ENCODE measurements at places on chromosomes 1 and 21.
A peak's percentile ranks its signal among the peaks of the same experiment; 100 is the strongest.

DNA sequence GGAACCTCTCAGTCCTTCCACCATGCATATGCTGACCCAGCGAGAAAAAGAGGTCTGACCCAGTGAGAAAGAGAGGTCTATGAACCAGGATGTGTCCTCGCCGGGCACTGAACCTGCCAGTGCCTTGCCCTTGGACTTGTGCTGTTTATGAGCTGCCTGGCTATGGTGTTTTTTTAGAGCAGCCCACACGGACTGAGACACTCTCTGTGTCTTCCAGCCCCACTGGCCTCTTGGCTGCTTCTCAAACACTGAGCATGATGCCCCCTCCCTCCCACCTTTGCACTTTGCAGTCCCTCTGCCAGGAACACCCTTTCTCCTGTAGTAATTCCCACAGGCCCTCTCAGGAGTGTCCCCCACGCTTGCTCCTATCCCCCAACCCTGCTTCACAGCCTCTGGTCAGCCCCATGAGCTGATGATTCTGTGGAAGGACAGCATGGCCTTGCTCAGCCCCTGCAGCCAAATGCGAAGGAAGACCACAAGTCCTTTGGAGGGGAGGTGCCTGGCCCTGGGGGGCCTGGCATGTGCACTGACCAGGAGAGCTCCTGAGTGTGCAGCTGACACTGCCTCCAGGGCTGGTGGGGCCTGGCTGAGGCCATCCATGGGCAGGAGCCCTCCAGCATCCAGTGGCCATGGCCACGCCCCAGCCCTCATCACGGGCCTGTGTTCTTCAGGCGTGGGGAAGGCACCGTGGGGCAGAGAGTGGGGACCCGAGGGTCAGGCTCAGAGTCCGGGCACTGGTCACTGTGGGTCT is 23.8 kb downstream of the WNT3A start:
- DNase-seq = peak; percentile 21

DNA sequence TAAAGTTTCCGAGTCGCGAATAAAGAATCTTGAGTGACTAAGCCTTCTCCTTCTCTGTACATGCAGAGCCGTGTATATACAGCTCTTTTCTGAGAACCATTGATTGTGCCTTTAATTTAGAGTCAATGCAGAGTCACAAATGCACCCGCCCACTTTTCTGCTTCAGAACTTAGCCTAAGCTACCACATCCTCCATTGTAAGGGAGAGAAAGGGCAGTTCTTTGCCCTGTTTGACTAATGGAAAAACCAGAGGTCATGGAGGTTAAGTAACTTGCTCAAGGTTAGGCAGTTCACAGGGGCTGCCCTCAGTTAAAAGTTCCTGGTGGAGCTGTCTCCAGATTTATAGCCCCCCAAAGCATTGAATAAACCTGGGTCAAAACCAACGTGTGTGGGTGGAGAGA is 139.6 kb downstream of the TOMM20 start:
- no peak for DNase-seq

DNA sequence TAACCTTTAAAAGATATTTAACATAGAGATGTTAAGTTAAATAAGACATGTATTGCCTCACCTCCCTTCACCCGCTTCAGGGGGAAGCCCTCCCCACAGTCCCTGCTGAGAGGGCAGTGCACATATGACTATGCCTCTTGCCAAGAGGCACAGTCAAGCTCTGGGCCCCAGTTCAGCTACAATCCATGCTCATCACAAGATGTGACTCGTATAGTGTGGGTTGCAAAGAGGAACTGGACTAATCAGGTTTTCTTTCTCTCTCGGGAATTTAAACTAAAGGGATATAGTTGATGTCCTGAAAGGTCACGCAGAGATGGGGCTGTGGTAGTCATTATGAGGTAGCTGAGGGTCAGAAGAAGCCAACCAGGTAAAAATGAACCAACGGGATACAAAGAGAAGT is 35.6 kb downstream of the LYST start:
- DNase-seq = no peak

- peak; percentile 71 for DNase-seq
Observed at GRCh38 chr1:95116580-95117206, 462 bp upstream of the TLCD4 start.

GRCh38 chr21:37436174-37436573 is 69.6 kb downstream of the DYRK1A start:
- DNase-seq = no peak

DNA sequence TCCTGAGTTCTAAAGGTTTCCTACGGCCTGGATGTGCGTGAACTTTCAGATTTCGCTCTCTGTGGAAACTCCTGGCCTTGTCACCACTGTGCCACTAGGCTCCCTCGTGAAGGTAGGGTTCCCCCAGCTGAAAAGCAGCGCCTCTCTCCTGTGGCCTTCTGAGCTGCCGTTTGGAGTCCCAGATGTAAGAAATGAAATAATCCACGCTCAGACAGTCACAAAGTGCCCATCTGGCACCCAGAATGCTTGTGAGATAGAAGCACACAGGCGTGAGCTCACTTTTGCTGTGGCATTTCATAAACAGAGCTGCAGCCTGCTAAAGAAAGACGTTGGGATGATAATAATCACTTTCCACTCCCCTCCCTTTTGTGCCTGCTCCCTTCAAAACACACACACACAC is 65.8 kb downstream of the LMO4 start:
- DNase-seq = peak; percentile 49

- no peak for DNase-seq
Observed at GRCh38 chr21:26159869-26160268, 10.7 kb downstream of the APP start.

DNA sequence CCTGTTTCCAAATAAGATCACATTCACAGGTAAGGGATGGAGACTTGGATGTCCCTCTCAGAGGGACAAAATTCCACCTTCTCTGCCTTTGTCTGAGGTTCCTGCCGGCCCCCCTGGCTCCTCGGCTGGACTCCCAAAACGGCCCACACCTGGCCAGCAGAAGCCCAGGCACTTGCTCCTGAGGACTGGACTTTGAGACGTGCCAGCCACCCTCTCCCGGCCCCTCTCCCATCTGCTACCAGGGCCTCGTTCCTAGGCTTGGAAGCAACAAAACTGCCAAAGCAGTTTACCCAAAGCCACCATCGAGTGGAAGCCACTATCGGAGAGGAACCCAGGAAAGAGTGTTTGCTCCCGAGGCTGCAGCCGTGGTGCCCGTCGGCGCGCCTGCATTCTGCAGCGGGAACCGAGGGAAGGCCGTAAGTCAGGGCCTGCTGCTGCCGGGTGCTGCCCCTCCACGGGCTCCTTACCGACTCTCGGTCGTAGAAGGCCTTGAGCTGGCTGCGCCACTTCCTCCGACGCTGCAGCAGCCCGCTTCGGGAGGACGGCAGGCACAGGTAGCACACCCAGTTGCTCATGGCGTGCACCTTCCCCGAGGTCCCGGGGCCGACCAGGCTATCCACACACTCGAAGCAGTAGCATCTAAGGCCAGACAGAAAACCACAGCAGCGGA is 3.5 kb downstream of the DNMT3L start:
- DNase-seq = peak; percentile 24

DNA sequence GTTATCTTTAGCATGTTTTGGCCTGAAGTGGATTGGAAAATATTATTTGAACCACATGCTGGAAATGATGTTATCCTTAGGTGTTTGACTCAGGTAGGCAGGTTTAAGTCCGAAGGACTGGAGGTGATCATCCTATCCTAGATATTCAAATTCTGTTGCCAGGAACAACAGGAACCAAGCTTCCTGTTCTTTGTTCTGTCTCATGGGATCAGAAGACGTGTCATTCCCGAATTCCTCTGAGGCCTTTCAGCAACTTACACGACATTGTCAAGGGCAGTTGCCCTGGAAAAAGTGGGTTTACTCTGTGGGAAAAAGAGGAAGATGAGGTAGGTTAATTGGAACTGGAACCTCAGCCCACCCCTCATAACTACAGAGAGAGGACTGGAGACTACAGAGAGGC is 36.6 kb downstream of the SLAMF6 start:
- DNase-seq = no peak

DNA sequence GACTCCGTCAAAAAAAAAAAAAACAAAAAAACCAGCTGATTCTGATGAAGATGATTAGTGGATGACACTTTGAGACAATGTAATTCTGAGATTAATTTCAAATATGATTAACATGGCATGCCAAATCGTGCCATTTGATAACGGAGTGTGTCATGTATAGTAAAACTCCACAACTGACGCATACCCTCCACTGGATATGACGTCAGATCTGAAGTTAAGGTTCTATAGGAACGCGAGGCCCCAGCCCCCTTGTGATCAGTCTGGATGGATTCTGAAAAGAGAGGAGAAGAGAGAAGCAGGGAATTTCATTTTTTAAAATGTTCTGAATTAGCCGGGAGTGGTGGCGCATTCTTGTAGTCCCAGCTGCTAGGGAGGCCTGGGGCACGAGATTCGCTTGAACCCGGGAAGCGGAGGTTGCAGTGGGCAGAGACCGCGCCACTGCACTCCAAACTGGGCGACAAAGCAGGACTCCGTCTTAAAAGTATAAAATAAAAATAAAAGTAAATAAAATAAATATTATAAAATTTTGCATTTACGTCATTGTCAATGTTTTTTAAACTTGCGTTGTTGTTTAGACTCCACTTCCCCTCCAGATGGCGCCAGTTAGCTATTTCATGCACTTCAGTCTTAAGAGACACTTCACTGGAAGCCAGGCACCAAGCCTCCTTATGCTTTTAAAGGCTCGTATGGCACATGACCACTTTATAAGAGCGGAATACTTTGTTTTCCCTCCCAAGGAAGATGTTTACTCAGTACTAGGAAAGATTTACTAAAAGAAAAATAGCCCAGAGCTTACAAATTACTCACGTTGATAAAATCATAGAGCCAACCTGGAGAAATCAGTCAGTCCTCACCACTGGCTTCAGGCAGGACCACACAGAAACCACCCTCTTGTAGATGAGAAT is 65.5 kb downstream of the UBE2U start:
- DNase-seq = peak; percentile 62
